Activated T-helper 17 cell treated with anti-CD3 and anti-CD28 coated beads, Interleukin-2, amount 50 U/mL, for 72 hours (primary cell): ENCODE measurements at places on chromosomes 16 and 17. TPM values are rescaled to one million over a fixed set of nuclear protein-coding genes. Genes with fewer than 3 reads are reported as not detected.

DNA sequence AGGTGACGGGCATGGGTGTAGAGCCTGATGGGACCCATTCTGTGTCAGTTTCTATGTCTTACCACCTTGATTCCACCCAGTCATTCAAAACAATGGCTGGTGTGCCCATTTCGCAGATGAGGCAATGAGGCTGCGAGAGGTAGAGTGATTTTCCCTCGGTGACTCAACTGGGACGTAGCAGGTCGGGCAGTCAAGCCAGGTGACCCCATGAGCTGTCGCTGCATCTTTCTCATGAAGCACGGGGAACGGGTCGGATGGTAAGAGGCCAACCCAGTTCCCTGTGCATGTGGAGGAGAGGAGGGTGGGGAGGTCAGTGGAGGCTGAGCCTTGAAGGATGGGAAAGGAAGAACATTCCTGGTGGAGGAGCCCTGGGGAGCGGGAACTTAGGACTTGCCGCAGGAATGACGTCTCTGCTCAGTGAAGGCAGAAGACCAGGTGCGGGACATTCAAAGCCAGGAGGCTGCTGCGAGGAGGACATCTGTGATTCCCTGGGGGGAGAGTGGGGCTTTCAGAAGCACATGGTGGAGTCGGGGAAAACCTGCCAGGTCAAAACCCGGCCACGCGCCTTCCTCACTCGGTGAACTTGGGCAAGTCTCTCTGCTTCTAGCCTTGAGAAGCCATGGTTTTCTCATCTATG is 1.1 kb downstream of the IL21R start:
- peak; percentile 39 for ATAC-seq

DNA sequence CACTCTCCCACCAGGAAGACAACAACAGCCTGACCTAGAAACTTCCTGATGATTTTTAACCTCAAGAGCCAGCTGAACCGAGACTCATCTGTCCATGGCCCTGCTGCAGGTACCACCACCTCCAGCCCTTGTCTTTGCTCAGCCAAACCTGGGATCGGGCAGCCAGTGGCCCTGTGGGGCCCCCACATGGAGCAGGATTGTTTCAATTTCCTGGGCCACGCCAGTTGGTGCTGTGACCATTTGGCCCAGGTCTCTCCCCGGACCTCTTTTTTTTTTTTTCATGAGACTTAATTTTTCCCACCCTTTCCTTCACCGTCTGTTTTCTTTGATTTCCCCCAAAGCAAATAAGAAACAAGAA is 8.3 kb upstream of the HOXB2 start:
- ATAC-seq, result no peak

CRYBA1 gene
- total RNA-seq, result not detected

- ATAC-seq, result peak; percentile 51
Observed at GRCh38 chr17:55117164-55117563, 147.6 kb upstream of the HLF start.

DNA sequence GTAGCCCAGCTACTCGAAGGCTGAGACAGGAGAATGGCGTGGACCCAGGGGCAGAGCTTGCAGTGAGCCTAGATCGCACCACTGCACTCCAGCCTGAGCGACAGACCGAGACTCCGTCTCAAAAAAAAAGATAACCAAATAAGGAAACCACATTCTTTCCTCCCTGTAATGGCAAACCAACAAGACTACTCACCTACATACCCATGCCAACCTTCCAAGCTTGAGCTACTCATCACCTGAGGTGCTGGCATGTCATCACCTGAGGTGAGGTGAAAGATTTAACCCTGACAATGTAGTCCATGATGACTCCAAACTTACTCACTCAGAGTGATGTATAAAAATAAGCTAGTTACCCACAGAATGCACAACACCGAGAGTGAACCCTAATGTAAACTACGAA is 85.2 kb downstream of the SMG6 start:
- ATAC-seq, result peak; percentile 50

GRCh38 chr17:5209396-5209795 is 17.7 kb upstream of the ZNF594 start:
- no peak for ATAC-seq

AIPL1 gene
- total RNA-seq, result not detected

DNA sequence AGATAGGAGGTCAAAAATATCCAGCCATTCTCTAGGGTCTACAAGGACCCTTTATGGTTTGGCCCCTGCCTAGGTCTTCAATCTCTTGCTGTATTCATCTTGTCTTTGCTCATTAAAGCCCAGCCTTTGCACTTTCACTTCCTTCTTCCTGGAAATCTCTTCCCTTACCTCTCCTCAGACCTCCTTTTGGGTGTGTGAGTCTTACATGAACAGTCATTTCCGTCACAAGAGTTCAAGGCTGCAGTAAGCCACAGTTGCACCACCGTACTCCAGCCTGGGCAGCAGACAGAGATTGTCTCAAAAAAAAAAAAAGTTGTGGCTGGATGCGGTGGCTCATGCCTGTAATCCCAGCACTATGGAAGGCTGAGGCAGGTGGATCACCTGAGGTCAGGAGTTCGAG is 6.0 kb upstream of the ATP1B2 start:
- ATAC-seq, result peak; percentile 71

IL21R gene
- 41.8 TPM for total RNA-seq

- no peak for ATAC-seq
Observed at GRCh38 chr17:41452281-41452680, 11.5 kb upstream of the KRT38 start.

- ATAC-seq, result no peak
Observed at GRCh38 chr17:29216856-29217255, 29.8 kb upstream of the CRYBA1 start.

DNA sequence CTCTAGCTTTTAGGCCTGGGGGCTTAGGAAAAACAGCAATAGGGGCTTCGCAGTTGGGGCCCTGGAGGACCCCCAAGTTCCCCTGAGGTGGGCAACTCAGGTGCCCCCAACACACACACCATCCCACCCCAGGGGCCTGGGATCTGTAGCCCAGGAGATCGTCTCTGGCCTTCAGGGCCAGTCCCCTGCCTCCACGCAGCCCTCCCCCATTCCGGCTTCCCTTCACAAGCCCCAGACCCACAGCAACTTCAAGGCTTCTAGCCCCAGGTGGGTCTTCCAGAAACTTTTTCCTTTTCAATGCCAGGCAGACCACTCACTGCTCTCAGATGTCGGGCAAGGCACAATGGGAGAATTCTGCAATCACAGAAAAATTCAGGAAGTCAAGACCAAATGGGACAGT is 79.4 kb downstream of the C16orf78 start:
- no peak for ATAC-seq

MPP2 gene
- 1.3 TPM for total RNA-seq

GRCh38 chr16:4403133-4403949 is 13.1 kb downstream of the CORO7 start:
- peak; percentile 10 for ATAC-seq

DNA sequence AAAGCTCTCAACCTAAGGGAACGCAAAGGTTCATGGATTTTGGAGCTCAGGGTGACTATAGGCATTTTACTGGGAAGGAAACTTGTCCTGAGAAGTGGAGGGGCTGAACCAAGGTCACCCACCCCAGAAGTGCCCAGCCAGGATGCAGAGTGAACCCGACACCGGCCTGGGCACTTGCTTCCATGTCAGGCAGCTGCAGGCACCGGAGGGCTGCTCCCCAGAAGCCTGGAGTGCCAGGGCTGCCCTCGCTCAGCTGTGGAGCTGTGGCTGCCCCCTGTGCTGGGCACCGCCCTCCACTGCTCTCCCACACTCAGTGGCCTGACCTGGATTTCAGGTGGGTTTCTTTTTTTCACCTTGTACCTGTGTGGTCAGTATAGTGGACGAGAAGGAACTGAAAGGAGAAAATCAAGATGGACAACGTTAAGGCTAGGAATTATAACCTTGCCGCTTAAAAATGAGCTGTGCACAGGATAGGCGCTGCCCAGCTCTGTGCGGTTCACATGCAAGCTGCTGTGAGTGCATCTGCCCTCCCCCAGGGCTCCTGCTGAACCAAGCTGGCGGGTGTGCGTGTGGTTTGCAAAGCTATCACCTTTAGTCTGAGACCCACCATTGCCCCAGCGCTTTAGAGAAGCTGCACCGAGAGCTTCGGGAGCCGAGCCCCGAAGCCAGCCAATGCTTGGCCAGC is 2.2 kb downstream of the MAPK8IP3 start:
- ATAC-seq, result no peak

GRCh38 chr17:50108556-50108955 is 13.4 kb downstream of the PDK2 start:
- no peak for ATAC-seq

- ATAC-seq, result no peak
Observed at GRCh38 chr17:15169676-15170075, 95.5 kb downstream of the PMP22 start.

TMEM88 gene
- 1.6 TPM for total RNA-seq

PIK3R5 gene
- 47.2 TPM for total RNA-seq

DNA sequence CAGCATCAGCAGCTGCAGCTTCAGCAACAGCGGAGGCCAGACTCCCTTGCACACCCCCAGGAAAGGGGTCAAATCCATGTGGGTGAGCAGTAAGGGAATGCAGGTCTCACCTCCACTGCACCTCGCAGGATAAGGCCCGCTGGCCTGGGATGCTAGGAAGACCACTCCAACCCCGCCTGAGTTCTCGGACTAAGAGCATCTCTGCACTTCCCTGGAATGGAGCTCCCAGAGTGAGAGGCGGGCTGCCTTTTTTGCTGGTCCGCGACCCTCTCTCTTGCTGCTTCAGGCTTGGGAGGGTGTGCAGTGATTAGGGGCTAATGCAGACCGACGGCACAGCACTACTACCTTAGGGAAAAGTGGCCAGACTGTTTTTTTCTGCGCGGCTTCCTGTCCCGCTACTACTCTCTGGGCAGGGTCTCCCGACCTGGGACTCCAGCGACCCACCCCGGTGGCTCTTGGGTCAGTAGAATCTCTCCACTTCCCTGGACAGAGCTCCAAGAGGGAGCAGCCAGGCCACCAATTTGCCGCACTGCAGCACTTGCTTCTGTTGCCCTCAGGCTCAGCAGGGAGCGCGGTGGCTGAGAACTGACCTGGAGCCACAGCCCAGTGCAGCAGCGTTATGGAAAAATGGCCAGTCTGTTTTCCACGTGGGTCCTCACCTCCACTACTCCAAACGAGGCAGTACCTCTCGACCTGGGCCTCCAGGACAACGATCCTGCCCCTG is 480.4 kb downstream of the CDH8 start:
- ATAC-seq, result no peak

DNA sequence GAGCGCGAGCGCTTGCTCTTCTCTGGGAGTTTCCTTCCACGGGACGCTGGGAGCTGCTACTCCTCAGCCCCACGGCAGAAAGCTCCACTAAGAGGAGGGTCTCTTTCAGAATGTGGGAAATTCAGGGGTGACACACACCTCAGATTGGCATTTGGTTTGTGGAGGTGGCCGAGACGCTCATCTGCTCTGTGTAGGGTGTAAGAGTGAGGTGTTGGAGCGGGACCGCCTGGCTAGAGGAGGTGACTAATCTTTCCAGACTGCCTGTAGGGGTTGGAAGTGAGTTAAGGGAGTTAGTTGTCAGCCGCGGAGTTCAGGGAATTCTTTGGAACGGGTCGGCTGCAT is 735 bp downstream of the PSMD11 start:
- peak; percentile 50 for ATAC-seq

GUCY2D gene
- 0.77 TPM for total RNA-seq

- ATAC-seq, result no peak
Observed at GRCh38 chr17:49585422-49586027, 9.9 kb downstream of the NXPH3 start.

GRCh38 chr16:19595043-19595767 is 39.7 kb downstream of the VPS35L start:
- no peak for ATAC-seq

- peak; percentile 99 for ATAC-seq
Observed at GRCh38 chr17:69414408-69415274, at the start of gene MAP2K6. Gene MAP2K6 (plus strand): TSS chr17:69414697. CDS start chr17:69414985, 288 bp downstream.

DNA sequence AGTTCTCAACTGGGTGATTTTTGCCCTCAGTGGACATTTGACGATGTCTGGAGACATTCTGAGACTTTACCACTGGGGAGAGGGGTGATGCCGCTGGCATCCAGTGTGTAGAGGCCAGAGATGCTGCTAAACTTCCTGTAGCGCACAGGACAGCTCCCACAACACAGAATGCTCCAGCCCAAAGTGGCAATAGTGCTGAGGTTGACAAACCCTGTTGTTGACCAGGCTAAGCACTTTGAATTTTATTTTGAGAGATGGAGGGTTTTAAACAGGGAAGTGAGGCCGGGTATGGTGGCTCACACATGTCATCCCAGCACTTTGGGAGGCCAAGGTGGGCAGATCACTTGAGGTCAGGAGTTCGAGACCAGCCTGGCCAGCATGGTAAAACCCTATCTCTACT is 44.0 kb downstream of the SYT17 start:
- no peak for ATAC-seq

GRCh38 chr17:77473615-77474226 is 333.0 kb downstream of the SEC14L1 start:
- peak; percentile 62 for ATAC-seq

DNA sequence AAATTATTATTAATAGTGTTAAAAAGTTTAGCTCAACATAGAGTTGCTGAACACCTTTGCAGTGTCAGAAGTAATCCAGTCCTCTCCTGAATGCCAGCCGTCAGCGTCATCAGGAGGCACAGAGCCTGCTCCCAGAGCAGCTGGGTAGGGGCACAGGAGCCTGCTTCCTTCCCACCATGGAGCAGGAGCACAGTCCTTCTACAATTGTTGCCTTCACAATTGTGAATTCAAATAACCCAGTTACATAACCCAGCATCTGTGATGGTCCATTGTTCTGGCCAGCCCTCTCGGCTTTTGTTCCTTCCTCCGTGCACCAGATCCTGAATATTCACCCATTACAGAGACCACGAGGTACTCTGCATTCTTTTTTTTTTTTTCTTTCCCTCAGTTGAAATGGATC is 393.9 kb upstream of the MAF start:
- ATAC-seq, result no peak

ABCA8 gene
- total RNA-seq, result not detected

- ATAC-seq, result no peak
Observed at GRCh38 chr17:73278465-73279453, 17.1 kb upstream of the CPSF4L start.
